ENCODE measurements at places on chromosomes 16 and 17.
A peak's percentile ranks its signal among the peaks of the same experiment; 100 is the strongest.

DNA sequence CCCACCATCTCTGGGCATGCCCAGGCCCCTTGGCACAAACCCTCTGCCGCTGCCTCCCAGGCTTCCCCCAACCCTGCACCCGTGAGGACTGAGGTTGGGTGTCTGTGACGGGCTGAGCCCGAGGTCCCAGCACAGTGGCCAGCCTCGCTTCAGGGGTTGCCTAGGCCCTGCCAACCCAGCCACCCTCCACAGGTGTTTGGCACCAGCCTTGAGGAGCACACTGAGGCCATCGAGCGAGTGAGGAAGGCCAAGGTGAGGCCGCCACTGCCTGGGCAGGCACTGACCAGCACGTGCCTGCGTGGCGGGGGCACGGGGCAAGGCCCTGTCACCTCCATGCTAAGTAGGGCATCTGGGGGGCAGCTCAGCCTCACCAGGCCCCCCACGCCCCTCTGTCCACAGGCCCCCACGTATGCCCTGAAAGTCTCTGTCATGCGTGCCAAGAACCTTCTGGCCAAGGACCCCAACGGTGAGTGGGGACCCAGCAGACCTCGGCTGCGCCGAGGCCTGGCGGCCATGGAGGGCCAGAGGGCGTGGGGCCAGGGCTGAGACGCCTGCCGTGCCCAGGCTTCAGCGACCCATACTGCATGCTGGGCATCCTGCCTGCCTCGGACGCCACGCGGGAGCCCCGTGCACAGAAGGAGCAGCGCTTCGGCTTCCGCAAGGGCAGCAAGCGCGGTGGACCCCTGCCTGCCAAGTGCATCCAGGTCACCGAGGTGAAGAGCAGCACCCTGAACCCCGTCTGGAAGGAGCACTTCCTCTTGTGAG is 7.5 kb downstream of the BAIAP3 start:
- DNase-seq = no peak

DNA sequence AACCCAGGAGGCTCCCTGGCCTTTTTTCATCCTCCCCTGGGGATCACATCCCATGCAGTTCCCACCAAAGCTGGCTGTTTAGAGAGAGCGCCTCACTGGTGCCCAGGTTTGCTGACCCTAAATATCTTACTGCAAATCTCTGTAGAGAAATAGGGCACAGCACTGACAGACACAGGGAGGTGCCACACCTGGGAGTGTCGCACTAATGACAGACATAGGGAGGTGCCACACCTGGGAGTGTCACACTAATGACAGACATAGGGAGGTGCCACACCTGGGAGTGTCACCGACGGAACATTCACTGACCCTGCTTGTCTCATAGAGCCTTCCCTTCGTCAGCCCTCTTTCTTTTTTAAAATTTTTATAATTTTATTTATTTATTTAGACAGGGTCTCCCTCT is 25.6 kb downstream of the UNK start:
- DNase-seq = no peak

DNA sequence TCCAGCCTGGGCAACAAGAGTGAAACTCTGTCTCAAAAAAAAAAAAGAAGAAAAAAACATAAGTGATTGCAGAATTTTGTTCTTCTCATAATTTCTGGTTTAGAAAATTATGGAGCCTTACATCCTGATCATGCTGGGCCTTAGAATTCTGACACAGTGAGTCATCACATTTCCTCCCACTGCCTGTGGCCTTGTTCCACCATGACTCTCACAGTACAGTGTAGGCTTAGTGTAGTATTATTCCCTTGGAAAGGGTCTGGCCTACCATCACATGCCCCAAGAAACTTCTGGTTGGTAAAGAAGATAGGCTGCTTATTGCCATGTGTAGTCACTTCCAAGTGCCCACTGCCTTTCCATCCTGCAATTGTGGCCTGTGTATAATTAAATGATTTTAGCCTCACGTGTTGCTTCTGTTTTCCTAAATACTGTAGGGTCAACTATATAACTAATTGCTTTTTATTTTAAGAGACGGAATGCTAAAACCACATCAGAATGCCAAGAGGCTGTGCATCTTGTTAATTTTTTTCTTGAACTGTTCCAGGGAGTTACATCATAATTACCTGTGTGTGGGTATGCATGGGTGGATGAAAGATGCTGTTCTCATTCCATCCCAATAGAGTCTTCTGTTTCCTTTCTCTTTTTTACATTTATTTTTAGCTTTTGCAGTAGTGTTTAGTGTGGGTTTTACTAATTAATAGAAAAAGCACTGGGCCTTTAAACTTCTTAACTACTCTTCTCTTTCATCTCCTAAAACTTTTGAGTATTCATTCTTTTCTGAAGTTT is 25.9 kb downstream of the OGFOD1 start:
- DNase-seq = peak; percentile 10

GRCh38 chr17:9628509-9628908 is 16.8 kb upstream of the USP43 start:
- DNase-seq = no peak

DNA sequence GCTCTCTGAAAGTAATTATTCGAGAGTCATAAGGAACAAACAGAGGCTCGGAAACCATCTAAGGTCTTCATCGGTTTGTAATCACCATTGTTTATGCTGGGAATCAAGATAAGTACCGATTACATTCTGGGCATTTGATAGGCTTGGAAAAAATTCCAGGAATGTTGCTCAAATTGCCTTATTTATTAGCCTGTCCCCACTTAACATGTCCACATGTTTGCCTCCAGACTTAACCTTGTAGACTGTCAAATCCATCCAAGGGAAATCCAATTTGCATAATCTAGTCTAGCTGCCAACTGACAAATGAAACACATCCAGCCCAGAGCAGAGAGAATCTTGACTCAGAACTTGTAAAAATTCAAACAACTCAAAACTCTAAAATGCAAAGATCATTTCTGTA is 51.3 kb upstream of the TMC5 start:
- no peak for DNase-seq

Measured in activated CD4-positive, alpha-beta T cell treated with anti-CD3 and anti-CD28 coated beads for 48 hours (primary cell).